CD14-positive monocyte (primary cell): ENCODE measurements at places on chromosomes 16 and 17.

DNA sequence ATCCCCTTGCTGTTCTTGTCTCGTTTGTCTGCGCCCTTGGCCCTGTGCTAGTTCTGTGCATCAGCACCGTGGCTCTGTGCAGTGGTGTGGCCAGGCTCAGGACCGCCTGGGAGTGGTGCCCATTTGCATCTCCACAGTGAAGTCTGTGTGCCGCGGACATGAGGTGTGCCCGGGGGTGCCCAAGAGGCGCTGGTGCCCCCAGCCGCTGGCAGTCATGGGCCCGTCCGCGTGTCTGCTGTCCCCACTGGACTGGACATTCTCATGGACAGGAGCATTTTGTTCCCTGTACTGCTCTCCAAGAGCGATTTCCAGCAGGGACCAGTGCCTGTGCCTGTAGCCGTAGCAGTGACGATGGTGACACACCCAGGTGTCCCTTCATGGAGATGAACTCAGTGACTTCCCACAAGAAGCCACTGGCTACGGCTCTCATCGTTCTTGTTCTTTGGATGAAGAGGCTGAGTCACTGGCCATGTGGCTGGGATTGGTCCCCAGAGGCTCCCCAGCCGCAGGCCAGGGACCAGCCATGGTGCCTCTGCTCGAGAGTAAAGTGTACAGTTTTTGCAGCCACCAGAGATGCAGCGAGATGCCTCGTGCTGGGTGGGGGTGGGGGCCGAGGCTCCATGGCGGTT is 13.0 kb upstream of the MC1R start:
- no peak for DNase-seq

DNA sequence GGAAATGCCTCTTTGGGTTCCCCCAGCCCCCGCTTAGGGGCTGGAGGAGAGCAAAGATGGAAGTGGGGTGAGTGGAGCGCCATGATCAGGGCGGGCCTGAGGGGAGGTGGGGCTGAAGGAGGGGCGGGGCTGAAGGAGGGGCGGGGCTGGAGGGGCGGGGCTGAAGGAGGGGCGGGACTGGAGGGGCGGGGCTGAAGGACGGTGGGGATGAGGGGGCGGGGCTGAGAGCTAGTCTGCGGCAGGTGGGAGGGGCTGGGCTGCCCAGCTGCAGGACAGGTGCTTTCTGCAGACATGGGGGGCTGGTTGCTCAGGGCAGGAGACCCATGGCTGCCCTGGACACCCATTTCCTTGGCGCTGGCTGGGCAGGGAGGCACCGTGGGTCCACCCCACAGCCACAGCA is 39.1 kb upstream of the PABPN1L start:
- peak; percentile 9 for DNase-seq

GRCh38 chr17:63859257-63859656 is 14.2 kb downstream of the CSH2 start:
- no peak for DNase-seq

GRCh38 chr16:28311913-28312312 is 19.6 kb downstream of the SBK1 start:
- no peak for DNase-seq

DNA sequence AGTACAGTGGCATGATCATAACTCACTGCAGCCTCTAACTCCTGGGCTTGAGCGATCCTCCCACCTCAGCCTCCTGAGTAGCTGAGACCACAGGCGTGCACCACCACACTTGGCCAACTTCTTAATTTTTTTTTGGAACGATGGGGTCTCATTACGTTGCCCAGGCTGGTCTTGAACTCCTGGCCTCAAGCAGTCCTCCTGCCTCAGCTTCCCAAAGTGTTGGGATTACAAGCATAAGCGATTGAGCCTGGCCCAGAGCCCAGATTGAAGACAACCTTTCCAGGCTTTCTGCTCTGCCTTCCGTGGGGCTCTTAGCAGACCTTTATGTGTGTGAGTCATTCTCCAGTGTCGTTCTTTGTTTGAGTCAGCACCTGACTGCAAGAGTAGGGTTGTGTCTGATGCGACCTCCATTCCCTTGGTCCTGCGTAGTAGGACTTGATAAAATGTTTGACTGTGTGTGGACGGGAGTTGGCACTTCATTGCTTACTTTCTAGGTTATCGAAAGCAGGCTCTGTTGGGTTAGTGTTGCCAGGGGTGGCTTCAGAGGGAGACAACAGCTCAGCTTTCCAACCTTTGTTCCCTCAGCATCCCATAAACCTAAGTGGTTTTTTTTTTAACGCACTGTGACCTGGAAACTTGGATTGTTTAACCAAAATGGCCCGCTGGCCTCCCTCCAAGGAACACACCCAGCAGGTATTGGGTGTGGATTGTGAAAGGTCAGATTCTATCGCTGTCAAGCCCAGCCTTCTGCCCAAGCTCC is 26.4 kb downstream of the EEF2K start:
- no peak for DNase-seq

- no peak for DNase-seq
Measured at GRCh38 chr17:36749493-36749892, 148.1 kb downstream of the MRM1 start.

DNA sequence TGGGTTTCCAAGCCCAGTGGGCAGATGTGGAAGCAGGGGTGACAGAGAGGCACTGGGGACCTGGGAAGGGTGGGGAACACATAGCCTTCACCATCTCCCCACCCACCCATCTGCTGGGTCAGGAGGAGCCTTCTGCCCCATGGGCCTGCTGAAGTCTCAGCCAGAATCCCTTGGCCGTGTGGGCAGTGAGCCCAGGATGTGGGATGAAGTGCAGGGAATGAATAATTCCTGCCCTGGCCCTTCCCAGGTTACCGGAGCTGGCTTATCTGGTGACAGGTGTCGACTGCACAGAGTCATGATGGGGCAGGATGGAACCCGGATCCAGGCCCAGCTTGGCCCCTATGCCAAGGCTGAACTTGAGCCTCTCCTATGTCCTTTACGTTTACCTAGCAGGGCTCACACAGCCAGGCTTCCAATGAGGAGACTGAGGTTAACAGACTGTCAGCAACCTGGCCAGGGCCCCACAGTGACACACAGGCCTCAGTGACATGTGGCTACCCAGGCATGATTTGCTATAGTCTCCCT is 17.5 kb downstream of the ATP2A3 start:
- no peak for DNase-seq
